NCI-H460 (cell line): ENCODE measurements at places on chromosomes 2 and 18.

GRCh38 chr2:28000287-28000686 lies 109.8 kb downstream of the BABAM2 start:
- DNase-seq: no peak

DNA sequence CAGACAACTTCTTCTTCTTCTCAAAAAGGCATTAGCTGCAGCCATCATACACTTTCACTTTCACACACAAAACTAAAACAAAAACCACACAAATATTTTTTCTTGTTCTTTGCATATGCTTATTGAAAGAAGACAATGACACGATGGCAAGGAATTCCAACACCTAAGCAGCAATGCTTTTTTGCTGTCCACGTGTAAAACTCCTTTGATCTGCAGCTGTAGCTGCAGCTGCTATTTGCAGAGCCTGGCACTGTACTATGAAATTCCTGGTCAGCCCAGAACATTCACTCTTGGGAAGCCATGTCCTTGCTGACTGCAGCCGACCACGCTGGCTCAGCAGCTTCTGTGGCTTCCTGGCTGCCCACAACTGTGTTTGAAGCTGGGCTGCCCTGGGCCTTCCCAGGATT lies 316.2 kb downstream of the CDH2 start:
- DNase-seq: no peak

GRCh38 chr2:38653715-38654527 lies 12.0 kb upstream of the GALM start:
- DNase-seq: no peak

DNA sequence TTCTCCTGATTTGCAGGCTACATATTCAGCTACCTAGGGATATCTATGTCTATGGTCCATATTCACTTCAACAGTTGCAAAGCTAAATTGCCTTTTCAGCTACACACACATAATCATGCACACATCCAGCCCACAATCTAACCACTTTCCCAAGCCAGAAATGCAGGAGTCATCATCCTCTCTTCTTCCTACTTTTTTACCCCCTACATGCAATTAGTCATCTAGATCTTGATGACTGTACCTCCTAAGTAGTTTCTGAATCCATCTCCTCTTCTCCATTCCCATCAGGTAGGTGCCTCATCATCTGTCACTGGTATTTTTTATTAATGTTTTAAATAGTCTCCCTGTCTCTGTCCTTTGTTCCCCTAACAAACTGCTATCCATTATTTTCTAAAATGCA lies 23.7 kb upstream of the SPRED2 start:
- no peak for DNase-seq

GRCh38 chr2:2735041-2735440 lies 404.0 kb upstream of the MYT1L start:
- DNase-seq: no peak

- no peak for DNase-seq
Observed at GRCh38 chr2:130874512-130874911, 37.8 kb downstream of the ARHGEF4 start.

DNA sequence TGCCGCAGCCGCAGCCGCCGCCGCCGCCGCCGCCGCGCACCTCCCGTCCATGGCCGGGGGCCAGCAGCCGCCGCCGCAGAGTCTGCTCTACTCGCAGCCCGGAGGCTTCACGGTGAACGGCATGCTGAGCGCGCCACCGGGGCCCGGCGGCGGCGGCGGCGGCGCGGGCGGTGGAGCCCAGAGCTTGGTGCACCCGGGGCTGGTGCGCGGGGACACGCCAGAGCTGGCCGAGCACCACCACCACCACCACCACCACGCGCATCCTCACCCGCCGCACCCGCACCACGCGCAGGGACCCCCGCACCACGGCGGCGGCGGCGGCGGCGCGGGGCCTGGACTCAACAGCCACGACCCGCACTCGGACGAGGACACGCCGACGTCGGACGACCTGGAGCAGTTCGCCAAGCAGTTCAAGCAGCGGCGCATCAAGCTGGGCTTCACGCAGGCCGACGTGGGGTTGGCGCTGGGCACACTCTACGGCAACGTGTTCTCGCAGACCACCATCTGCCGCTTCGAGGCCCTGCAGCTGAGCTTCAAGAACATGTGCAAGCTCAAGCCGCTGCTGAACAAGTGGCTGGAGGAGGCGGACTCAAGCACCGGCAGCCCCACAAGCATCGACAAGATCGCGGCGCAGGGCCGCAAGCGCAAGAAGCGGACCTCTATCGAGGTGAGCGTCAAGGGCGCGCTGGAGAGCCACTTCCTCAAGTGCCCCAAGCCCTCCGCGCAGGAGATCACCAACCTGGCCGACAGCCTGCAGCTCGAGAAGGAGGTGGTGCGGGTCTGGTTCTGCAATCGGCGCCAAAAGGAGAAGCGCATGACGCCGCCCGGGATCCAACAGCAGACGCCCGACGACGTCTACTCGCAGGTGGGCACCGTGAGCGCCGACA lies 2.4 kb downstream of the POU3F3 start:
- DNase-seq: no peak

GRCh38 chr18:12362473-12363174 lies 14.4 kb downstream of the AFG3L2 start:
- DNase-seq: no peak

DNA sequence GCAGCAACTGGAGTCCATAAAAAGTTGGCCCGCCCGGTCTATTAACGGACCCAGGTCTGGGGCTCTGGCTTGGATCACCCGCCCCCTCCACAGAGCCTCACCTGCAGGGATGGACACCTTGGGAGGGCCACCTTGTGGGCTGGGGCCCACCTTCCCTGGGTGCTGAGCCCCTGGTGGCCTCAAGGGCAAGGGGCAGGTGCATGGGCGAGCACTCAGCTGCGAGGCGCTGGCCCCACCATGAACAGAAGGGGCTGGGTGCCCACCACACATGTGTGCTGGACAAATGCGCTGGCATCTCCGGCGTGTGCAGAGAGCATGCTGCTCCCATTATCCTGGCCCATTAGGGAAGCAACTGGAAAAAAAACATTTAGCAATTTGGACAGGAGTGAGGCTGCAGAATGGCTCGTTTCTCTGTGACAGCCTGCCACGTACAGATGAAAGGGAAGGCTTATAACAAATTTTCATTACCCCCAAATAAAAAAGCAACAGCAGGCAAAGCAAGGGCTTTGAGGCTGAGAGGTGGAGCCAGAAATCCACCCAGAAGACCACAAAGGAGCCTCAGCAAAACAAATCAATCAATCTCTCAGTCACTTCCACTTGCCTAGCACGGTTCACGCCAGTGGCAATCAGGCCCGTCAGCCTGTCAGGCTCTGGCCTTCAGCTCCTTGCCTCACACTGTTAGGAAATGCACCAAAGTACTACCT lies 253.1 kb upstream of the ZNF521 start:
- DNase-seq: no peak

- no peak for DNase-seq
Observed at GRCh38 chr2:36356298-36356989, 866 bp downstream of the CRIM1 start.

- DNase-seq: no peak
Observed at GRCh38 chr2:151508519-151508918, 98.8 kb downstream of the RIF1 start.

GRCh38 chr18:50674307-50674980 lies 114.6 kb downstream of the MAPK4 start:
- DNase-seq: no peak

DNA sequence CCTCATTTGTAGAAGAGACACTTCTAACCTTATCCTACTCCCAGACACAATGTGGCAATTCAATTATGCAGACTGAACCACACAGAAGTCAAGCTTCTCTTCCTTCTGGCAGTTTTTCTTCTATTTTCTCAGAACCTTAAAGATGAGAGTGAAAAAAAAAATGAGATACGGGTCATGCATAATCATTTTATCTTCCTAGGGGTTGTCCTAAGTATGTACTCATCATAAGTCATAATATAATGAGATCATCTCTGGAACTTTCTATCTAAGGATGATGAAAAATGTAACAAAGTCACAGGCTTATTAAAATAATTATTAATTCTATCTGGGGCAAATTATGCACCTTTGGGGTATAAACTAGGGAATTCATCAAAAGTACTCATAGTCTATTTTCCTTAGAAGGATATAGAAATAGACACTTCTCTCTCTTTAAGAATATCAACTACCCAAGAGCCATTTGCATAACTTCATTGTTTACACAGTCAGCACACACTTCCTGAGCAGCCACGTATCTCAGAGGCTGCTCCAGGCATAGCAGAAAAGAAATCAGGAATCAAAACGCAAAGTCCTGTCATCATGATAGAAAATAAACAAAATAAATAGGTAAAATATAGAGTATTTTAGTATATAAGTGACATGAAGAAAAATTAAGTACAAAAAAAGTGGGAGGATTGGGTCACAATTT lies 345.9 kb upstream of the SPHKAP start:
- no peak for DNase-seq

DNA sequence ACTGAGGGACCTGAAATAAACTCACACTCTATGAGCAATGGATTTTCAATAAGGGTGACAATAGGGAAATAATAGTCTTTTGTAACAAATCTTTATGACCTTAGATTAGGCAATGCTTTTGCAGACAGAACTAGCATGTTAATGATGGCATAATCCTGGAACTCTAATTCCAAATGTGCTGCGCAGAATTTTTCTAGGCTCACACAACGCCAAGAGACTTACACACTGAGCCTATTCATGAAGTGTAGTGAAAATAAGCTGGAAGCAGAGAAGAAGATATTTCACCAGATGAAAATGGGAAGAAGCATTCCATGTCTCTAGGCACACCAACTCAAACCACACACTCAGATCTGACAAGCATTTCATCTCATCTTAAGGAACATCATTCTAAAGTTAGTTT lies 178.5 kb downstream of the L3MBTL4 start:
- no peak for DNase-seq

DNA sequence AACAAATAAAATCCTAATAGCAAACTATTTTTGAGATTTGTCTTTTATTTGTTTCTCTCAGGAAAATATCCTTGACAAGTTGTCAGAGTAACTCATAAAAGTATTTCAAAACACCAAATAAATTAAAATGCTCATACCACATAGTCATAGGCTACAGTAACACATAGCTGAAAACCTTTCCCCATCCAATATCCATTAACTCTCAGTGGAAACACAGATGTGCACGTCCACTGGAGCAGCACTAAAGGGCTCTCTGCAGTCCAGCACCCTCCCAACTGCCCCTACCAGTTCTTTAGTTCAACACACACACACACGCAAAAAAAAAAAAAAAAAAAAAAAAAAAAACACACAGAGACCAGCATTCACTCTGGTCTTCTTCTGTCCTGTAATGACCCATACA lies 879 bp upstream of the XDH start:
- no peak for DNase-seq

DNA sequence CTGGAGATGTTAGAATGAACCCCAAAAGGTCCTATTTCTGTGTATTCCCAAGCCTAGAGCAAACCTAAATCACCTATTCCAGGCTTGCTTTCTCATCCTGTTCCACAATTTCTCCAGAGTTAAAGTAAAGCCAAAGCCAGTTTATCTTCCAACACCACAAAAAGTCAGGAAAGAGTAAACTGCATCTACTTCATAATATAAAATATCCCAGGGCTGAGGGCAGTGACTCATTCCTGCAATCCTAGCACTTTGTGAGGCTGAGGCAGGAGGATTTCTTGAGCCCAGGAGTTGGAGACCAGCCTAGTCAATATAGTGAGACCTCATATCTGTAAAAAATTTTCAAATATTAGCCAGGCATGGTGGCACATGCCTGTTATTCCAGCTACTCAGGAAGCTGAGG lies 241.4 kb downstream of the CDH20 start:
- no peak for DNase-seq

DNA sequence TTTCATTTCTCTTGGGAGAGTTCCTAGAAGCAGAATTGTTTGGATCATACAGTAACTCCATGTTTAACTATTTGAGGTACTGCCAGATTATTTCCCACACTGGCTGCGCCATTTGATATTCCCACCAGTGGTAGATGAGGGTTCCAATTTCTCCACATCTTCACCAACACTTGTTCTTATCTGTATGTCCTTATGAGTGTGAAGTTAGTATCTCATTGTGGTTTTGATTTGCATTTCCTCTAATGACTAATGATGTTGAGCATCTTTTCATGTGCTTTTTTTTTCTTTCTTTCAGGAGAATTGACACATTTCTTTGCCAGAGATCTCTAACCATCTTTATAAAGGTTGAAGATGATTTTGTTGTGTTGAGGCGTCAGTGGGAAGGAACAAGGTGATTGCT lies 4.1 kb upstream of the MGAT5 start:
- DNase-seq: no peak

DNA sequence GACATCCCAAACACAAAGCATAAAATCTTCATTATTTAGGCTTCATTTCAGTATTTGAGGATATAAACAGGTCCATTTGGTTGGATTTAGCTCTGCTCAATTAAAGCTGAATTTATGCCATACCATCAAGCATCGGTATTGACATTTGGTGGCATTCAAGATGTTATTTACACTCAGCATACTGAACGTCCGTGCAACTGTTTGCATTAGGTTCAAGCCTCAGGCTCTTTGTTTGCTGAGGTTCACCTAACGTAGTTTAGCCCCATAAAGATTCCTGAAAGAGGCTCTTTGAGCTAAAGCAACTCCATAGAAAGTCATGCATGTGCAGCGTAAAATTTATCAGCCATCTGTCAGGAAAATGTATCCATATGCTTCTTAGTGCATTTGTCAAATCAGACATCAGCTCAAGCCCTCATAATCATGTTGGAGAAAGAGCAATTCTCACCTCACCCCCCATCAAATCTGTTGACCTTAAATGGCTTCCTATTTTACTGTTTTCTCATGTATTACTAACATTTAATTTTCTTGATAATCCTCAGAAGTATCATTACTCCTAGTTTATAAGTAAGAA lies 366.9 kb downstream of the EPHA4 start:
- no peak for DNase-seq

GRCh38 chr2:20737505-20737904 lies 70.6 kb downstream of the GDF7 start:
- DNase-seq: no peak

DNA sequence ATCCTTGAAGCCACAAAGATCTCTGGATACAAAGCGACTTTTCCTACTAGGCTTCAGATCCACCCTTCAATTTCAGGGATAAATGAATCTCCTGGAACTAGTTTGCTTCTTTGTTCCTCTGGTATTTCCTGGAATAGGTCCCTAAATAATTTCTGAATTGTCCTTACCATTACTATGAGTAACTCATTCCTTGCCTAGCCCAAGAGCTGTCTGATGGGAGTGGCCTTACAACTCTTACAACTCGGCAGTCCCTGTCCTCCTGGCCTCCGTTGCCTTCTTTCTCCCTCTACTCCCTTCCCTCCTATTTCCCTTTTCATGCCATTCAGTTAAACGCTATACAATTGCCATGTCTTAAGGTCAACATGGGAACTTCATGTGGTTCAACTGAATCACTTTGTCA lies 98.2 kb upstream of the FHL2 start:
- DNase-seq: no peak

GRCh38 chr2:12127638-12128037 lies 381.2 kb downstream of the LPIN1 start:
- no peak for DNase-seq

DNA sequence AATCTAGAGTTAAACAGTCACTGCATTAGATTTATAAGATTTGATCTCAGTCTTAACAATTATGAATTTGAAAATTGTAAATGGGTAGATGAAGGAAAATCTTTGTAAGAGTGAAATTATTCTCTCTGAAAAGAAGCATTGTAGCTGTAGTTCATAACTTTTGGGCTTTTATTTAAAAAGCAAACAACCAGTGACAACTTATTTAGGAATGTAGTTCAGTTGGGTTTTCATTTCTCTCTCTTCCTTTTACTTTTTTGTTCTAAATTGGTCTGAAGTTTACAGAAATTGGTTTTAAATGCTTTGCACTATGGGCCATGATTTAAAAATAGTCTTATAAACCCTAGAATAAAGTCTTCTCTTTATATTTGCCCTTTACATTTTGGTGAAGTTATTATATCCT lies 296.6 kb downstream of the GULP1 start:
- DNase-seq: no peak
